Spleen (tissue), 13 donors: ENCODE measurements at places on chromosomes 3 and 15. TPM values are rescaled to one million over a fixed set of nuclear protein-coding genes. Genes with fewer than 3 reads are reported as not detected.
A peak's percentile ranks its signal among the peaks of the same experiment; 100 is the strongest.

The CTXN2 gene
- not detected for polyA plus RNA-seq

The AHSG gene
- polyA plus RNA-seq = not detected

The SLC26A6 gene
- 17.1 TPM for polyA plus RNA-seq

The RLBP1 gene
- not detected for polyA plus RNA-seq

The KLHL24 gene
- polyA plus RNA-seq = 13.5 TPM

The XCR1 gene
- polyA plus RNA-seq = 0.26 TPM

The PLCL2 gene
- 9.6 TPM for polyA plus RNA-seq

The DAZL gene
- 0.04 TPM for polyA plus RNA-seq

The HLTF gene
- 6.5 TPM for polyA plus RNA-seq

The SPATA12 gene
- polyA plus RNA-seq = 0.16 TPM

GRCh38 chr3:71119171-71119570, 464.4 kb downstream of the FOXP1 start:
- DNase-seq = no peak

GRCh38 chr15:34944936-34945335, 24.6 kb downstream of the AQR start:
- DNase-seq = no peak

DNA sequence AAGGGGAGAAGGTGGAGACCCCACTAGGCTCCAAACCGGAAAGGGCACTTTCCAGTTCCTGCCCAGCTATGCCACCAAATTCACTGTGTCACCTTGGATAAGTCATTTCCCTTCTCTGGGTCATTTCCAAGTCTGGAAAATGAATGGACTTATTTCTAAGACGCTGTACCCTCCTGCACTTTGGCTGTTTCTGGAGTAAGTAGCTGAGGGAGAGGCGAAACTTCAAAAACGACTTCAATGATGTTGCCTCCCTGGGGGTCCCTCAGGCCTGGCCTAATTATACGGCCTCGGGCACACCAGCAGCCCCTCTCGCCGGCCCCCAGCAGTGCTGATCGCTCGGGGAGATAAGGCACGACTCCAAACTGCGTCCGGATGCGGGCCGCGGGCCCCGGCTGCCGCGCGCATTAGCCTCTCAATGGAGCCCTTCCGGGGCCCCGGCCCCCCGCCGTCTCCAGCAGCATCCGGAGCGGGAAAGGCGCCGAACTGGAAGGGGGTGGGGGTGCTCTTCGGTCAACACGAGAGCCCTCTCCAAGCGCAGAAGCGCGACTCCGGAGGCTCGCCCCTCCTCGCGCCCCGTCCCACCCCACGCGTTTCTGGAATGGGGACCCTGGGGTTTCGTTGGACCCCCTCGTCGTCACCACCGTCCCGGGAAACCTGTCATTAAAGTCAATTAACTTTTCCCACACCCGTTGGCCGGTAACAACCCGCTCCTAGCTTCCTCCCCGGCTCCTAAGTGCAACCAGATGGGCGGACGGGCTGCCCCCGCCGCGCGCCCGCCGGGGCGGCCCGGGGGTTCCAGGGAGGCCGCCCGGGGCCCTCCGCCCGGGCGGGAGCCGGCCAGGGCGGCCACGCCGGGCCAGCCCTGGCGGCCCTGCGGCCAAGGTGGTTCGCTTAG, 4.8 kb downstream of the HES1 start:
- DNase-seq = peak; percentile 88

DNA sequence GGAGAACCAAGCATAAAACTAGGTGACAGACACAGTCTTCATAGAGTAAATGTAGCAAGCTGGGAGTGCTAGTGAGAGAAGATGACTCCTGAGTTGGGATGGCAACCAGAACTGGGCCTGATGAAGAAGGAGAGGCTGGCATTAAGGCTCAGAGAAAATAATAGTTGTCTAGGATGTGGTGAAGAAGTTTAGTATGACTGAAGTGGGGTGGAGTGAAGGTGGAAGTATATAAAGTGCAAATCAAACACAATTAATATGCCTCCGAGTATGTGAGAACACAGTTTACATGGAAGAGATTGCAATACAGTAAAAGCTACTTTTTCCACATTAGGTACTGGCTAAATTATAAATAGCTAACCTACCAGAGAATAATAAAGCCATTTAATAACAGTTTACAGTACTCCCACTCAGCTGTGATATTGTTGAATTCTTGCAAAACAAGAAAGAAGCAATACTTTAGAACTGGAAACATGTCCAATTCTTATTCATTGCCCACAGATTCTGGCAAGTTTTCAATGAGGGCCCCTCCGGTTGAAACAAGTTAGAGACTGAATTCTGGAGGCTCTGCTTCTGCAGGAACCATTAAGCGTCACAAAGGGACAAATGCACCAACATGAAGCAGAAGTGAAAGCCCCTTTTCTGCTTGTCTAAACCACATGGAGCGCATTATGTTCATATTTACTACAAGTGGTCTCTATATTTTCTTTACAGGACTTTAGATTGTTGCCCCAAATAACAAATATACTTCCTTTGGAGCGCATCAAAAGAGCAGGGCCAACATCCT, 243.7 kb downstream of the SLC9A9 start:
- no peak for DNase-seq

GRCh38 chr3:150521463-150521862, 24.8 kb downstream of the SERP1 start:
- DNase-seq = no peak

GRCh38 chr3:46667061-46667621, 26.3 kb downstream of the ALS2CL start:
- DNase-seq = peak; percentile 67

GRCh38 chr3:154904328-154904727, 175.8 kb upstream of the MME start:
- DNase-seq = no peak

GRCh38 chr3:135310317-135310716, 515.3 kb downstream of the EPHB1 start:
- DNase-seq = no peak

GRCh38 chr15:93985176-93985575, 246.2 kb upstream of the MCTP2 start:
- no peak for DNase-seq

DNA sequence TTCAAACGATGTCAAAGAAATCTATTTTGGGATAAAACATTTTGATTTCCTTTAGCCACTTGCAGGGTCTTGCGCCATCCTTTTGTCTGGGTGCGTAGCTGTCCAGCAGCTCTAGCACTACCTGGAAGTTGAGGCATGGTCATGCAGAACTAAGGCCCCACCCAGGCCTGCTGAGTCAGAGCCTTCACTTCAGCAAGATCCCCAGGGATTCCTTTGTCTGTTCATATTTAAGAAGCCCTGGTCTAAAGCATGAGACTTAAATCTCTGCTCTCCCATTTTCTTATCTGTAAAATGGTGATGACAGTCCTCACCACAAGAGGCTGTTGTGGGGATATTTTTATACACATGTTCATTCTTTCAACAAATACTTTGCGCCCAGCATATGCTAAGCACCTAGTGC, 99.0 kb upstream of the CTDSPL start:
- DNase-seq = no peak

DNA sequence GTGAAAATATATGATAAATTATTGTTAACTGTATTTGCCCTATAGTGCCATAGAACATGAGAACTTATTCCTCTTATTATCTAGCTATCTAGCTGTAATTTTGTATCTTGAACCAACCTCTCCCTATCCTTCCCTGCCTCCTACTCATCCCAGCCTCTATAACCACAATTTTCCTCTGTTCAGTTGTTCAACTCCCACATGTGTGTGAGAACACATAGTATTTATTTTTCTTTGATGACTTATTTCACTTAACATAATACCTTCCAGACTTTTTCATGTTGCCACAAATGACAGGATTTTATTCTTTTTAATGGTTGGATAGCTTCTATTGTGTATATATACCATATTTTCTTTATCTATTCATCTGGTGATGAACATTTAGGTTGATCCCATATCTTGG, 85.4 kb upstream of the SUCLG2 start:
- DNase-seq = no peak

DNA sequence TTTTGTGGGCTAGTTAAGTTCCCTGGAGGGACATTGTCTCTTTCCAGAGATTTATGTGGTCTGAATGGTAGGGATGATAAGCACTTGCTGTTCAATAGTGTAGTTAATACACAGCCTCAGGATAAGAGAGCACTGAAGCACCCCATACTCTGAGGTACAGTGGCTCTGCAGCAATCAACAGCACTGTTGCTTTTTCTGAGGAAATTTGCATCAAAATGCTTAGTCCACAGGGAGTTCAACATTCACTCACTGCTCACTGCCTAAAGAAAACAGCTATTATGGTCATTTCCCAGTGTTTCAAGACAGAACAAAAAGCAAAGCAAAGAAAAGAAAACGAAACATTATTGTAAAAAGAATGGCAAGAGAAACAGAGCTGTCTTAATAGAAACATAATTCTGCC, 441.9 kb downstream of the PLOD2 start:
- no peak for DNase-seq

- DNase-seq = no peak
Observed at GRCh38 chr3:184679056-184679816, 32.6 kb downstream of the MAGEF1 start.
